MG63 (cell line): ENCODE measurements at places on chromosomes 6 and 20. TPM values are rescaled to one million over a fixed set of nuclear protein-coding genes. Genes with fewer than 3 reads are reported as not detected.

RIPPLY2 gene
- not detected in 2 replicates for total RNA-seq

DNA sequence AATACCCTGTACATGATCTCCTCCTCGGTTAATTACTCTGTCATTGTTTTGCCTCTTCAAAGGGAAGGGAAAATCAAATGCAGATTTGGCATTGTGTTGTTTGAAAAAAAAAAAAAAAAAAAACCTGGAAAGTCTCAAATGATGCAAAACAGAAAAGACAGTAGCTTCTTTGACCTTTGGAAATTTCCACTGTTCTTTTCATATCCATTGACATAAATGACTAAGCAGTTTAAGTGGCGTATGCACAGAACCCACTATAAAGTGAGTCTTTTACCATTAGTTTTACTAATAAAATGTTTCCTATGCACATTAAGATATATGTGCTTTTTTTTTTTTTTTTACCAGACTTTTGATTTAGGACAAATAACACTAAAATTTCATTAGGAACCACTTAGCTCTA, 704.3 kb downstream of the TFAP2A start:
- no peak for DNase-seq

DNA sequence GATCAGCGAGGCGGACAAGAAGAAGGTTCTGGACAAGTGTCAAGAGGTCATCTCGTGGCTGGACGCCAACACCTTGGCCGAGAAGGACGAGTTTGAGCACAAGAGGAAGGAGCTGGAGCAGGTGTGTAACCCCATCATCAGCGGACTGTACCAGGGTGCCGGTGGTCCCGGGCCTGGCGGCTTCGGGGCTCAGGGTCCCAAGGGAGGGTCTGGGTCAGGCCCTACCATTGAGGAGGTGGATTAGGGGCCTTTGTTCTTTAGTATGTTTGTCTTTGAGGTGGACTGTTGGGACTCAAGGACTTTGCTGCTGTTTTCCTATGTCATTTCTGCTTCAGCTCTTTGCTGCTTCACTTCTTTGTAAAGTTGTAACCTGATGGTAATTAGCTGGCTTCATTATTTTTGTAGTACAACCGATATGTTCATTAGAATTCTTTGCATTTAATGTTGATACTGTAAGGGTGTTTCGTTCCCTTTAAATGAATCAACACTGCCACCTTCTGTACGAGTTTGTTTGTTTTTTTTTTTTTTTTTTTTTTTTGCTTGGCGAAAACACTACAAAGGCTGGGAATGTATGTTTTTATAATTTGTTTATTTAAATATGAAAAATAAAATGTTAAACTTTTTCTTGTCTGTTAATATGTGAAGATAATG, 2.2 kb downstream of the HSPA1B start:
- no peak for DNase-seq

GRCh38 chr6:9566096-9566495, 848.8 kb downstream of the TFAP2A start:
- no peak for DNase-seq

GRCh38 chr6:77463308-77463860, at the start of gene HTR1B:
TSS of gene HTR1B (minus strand) at chr6:77463491. CDS start at chr6:77463403, 88 bp downstream.
- DNase-seq = no peak

DNA sequence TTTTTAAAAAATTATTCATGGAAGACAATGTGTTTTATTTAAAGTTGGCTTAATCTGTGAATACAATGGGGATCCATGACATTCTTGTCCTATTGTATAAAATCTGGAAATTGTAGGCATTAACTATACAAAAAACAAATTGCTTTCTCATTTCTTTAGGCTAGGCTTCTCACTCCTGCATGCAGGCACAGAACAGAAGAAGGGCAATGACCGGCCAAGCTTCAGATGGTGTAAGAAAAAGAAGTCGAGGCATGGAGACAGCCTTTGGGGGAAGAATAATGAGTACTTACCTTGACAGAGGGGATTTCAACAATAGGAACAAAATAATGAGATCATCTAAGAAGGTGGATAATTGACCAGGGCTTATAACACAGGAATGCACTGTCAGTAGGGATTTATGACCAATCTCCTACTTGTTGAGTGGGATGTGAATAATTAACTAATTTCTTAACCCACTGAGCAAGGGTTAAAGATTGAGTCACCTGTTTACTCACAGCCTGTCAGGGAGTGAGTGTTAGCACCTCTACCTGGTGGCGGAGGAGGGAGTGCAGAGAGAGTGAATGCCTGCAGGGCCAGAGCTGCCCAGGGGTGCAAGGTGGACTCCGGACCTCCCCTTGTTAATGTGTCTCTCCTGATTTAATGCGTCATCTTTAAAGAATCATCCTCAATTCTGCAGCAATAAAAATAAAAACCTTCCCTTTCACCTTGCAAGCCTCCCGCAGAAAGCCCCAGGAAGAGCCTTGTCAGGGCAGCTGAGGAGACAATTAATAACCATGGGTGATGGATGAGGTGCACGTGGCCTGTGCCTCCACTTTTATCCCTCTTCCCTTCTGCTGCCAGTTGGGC, 3.9 kb downstream of the SLC22A2 start:
- DNase-seq = no peak

DNA sequence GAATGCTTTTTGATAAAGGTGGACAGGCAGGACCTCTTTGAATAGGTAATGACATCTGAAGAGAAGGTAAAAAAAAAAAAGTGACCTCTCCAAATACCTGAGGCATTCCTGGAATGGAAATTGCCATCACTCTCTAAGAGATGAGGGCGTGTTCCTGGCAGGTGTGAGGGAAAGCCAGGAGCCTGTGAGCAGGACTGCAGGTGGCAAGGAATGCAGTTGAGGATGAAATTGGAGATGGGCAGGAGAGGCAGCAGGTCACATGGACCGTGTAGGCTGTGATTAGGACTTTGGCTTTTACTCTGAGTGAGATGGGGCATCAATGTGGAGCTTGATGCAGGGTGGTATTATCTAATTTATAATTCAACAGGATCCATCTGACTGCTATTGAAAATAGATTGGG, 227.4 kb downstream of the LRFN2 start:
- DNase-seq = no peak
